C1 segment of cervical spinal cord (tissue), 14 donors: ENCODE measurements at places on chromosomes 2 and 18.

DNA sequence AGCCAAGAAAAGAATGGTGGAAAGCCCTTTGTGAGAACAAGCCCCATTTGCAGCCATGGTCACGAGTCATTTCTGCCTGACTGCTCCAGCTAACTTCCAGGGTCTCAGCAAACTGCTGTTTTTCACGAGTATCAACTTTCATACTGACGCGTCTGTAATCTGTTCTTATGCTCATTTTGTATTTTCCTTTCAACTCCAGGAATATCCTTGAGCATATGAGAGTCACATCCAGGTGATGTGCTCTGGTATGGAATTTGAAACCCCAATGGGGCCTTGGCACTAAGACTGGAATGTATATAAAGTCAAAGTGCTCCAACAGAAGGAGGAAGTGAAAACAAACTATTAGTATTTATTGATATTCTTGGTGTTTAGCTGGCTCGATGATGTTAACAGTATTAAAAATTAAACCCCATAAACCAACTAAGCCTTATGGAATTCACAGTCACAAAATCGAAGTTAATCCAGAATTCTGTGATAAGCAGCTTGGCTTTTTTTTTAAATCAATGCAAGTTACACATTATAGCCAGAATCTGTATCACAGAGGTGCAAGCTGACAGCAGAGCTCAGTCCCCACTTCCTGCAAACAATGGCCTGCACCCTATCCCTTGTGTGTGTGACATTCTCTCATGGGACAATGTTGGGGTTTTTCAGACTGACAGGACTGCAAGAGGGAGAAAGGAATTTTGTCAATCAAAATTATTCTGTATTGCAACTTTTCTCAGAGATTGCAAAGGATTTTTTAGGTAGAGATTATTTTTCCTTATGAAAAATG, 26.1 kb downstream of the SLC14A1 start:
- no peak for DNase-seq

DNA sequence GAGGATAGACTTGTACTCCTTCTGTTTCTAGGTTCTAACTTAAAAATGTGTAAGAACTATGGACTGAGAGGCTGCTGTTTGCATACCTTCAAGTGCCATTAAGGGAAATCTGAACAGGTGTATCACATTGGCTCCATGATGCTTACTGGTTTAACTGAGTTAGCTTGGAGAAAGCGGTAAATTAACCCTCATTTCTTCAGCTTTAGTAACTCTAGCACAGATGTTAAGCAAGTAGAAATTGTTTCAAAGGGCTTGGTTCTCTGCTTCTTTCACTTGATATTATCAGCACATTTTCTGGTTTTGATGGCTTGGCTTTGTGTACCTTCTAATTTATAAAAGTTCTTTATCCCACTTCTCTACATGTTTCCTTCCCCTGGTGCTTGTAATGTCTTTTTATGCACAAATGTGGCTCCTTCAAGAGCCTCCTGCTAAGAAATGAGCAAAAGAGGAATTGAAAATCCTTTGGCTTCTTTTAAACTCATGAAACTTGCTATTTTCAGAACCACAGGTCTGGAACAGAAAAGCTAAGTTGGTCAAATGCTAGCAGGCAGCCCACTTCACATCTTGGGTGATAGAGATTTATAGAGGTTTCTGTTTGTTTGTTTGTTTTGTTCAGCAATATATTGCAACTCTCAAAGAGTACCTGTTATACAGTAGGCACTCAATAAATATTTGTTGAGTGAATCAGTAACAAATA, 249.9 kb upstream of the THUMPD2 start:
- no peak for DNase-seq

- no peak for DNase-seq
These were observed 44.5 kb downstream of the USP34 start for GRCh38 chr2:61426267-61426897.

DNA sequence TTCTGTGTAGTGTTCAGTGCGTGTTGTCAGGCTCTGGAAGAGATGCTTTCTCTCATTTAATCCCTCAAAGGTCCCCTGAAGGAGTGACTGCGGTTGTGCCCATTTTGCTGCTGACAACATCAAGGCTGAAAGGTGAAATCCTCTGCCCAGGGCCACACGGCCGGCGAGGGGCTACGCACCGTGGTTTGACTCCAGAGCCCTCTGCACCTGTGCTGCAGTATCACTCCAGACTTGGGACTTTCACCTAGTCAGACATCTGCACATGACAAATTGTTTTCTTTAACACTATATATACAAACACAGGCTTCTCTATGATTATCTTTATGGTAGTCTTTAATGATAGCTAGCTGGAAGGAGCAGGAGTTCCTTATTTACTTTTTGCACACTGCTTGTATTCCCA, 90.2 kb downstream of the ARMC9 start:
- no peak for DNase-seq

- peak; percentile 70 for DNase-seq
These were observed at the start of gene ABHD1 for GRCh38 chr2:27123302-27124150. ABHD1 (plus strand) TSS chr2:27123815; CDS start chr2:27123949, 134 bp downstream.

DNA sequence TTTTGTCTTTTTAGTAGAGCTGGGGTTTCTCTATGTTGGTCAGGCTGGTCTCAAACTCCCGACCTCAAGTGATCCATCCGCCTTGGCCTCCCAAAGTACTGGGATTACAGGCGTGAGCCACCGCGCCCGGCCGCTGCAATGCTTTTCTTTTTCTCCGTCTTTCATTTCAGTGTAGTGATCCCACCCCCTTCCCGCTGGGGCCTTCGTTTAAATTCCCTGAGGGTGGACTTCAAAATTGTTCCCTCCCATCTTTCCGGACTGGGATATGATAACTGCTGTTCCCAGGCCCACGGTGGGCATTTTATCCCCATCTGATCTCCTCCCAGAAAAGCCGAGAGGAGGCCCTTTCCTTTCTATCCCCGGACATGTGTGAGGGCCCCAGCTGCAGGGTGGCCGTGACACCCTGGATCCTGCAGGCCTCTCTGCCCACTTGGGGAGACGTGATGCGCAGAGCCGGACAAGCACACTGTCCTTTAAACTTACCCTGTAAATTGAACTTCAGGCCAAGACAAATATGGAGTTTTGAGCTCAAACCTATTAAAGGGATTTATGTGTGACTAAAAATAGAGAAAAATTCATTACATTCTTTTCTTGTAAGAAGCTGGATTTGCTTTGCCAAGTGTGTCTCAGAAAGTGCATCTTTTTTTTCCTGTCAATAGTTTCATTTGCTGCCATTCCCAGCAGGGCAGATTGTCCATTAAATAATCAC, 54.5 kb upstream of the AFF3 start:
- no peak for DNase-seq

DNA sequence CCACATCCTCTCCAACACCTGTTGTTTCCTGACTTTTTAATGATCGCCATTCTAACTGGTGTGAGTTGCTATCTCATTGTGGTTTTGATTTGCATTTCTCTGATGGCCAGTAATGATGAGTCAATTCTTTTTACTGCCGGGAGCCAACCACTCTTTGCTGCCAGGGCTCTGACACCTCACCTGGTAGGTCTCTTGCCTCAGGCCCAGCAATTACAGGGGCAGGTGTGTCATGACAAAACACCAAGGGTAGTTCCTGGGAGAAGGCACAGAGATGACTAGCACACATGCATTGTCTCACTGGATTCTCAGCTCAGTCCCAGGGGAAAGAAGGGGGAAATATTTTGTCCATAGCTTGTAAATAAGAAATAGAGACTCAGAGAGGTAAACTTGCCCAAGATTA, 122.3 kb downstream of the CHST9 start:
- no peak for DNase-seq

GRCh38 chr18:49006641-49007454, 56.1 kb upstream of the SMAD7 start:
- DNase-seq = no peak

- DNase-seq = no peak
These were observed 1.3 kb downstream of the OSBPL6 start for GRCh38 chr2:178195390-178196166.

GRCh38 chr2:15588329-15588919, 3.2 kb upstream of the DDX1 start:
- DNase-seq = no peak

GRCh38 chr2:121019071-121019470, 265.9 kb downstream of the TFCP2L1 start:
- no peak for DNase-seq

GRCh38 chr2:165952741-165953211, 800 bp downstream of the TTC21B start:
- DNase-seq = no peak

DNA sequence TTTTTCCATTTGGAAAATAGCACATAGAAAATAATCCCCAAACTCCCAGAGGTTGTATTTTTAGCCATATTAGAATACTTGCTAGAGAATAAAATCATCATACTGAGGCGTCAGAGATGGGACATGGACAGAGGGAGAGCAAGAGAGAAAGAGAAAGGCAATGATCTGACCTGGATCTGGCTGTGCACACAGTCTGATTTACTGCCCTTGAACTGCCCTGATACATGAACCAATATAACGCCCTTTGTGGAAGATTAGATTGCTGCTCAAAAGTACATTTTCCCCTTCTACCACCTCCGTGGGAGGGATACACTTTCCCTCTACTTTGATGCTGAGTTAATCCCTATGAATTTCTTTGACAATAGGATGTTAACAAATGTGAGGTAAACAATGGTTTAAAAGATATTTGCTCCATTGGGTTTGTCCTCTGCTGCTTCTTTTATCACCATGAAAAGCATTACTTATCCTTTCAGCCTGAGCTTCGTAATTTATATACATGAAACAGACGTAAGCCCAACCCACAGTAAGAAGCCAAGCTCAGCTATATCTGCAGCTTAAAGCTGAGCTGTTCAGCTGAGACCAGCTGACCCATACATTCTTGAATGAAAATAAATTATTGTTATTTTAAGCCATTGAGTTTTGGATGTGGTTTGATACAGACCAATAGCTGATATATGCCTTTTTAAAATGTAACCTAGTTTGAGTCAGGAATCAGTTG, 1664.6 kb upstream of the CELF4 start:
- DNase-seq = no peak

GRCh38 chr2:174621323-174621722, 23.7 kb upstream of the WIPF1 start:
- no peak for DNase-seq

DNA sequence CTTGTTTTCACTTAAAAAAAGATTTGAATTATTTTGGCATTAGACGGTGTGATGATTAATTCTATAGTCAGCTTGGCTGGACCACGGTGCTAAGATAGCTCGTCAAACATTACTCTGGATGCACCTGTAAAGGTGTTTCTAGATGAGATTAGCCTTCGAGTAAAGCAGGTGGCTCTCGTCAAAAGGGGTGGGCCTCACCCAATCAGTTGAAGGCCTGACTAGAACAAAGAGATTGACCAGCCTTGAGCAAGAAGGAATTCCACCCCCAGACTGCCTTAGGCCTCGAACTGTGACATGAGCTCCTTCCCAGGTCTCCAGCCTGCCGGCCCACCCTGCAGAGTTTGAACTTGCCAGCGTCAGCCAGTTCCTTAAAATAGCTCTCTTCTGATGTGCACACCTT, 73.4 kb downstream of the TWIST2 start:
- no peak for DNase-seq

GRCh38 chr2:82478641-82479040, 1980.4 kb downstream of the SUCLG1 start:
- DNase-seq = no peak

DNA sequence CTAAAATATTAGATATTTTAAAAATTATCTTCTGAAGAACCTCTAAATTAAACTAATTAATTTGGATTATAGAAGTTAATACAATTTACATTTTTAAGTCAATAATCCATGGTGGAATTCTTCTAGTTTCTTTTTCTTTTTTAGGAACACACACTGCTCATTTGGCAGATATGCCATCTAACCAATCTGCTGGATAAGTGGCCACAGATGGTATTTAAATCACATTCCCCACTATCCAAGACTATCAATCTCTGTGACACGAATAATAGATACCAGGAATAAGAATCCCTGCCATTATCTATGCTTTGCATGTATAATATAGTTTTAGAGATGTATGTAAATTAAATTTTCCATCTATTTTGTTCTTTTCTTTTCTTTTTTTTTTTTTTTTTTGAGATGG, 58.5 kb downstream of the CABYR start:
- no peak for DNase-seq

DNA sequence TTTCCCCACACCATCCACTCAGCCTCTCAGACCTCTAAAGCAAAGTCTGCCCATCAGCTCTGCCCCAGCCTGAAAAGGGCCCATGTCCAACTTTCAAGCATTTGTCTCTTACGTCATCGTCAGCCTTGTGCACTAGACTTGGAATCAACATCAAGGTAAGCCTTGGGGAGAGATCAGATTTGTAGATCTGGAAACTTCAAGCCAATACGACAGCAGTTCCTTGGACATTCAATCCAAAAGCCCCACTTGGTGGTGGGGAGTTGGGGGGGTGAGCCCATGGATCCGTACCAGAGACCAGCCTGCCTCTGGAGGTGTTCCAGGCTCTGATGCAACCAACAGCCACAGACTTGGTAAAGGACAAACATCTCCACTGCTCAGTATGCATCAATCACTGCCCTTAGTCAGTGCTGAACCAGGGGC, 206.8 kb upstream of the MEIS1 start:
- no peak for DNase-seq

- no peak for DNase-seq
These were observed 34.3 kb upstream of the PUM2 start for GRCh38 chr2:20384953-20385352.

- no peak for DNase-seq
These were observed 737.4 kb downstream of the BCL11A start for GRCh38 chr2:59816075-59816474.

DNA sequence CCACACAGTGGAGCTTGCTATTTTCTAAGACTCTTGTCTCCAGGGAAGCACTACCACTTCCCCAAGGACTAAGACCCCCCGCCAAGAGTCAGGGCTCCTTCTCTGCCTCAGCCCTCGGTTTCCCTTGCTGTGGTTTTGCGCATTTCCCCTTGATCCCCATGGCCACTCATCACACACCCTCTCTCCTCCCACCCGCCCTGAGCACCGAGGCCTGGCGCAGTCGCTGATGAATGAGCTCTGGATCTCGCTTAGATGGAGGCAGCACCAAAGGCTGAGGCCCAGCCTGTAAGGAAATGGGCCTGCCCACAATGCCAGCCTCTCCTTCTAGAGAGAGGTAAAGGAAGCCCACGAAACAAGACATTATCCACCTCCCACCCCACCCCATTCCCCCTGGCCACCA, 96.9 kb downstream of the TNS1 start:
- DNase-seq = no peak

DNA sequence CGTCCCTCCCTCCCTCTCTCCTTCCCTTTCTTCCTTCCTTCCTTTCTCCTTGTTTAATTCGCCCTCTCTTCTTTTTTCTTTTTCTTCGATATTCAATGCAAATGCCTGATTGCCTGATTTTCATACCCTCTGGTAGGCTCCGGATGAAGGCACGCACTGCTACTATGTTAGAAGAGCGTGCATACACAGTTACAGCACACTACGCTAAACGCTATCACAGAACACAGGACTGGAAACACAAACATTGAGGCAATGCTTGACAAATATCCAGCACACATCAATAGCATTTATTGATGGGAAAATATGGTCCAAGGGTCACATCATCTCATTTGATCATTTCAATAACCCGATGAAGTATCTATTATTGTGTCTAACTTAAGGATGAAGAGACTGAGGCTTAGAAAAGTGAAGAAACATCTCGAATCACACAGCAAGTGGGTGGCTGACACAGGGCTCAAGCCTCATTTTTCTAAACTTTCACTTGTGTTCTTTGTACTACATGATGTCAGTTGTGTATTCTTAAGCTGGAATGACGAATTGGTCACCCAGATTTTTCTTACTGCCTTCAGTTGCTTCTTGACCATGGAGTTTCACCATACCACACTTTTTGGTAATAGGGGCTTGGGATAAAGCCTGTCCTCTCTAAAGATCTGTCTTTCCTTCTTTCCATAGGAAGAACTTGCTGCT, 101.8 kb downstream of the TRIB2 start:
- DNase-seq = no peak

GRCh38 chr2:67574230-67574629, 177.1 kb downstream of the ETAA1 start:
- no peak for DNase-seq
